ENCODE measurements at places on chromosomes 13 and 19.
A peak's percentile ranks its signal among the peaks of the same experiment; 100 is the strongest.

DNA sequence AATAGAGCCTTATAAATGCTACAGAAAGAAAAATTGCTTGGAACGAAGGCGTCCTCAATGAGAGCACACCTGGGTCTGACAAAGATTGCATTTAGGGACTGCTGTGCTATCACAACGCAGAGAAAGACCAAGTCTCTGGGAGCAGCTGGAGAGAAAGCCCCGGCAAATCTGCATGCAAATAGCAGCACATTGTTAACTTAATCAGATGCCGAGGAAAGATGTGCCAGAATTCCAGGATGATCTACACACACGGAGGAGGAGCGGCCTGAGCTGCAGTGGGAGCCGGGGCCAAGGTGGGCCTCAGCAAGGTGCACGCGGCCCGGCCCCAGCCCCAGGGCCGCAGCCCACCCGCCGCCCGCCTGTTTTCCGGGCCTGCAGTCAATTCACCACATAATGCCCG, 1.4 kb downstream of the ZNF536 start:
- H3K4me1 ChIP-seq = peaks cover 5% of the 10 kb centered on the region
- H3K27me3 ChIP-seq = peaks cover 5% of the 10 kb centered on the region
- no peaks in the 10 kb centered on the region for H3K36me3 ChIP-seq
- no peak for DNase-seq

GRCh38 chr19:45450012-45450333, 17.8 kb upstream of the FOSB start:
- H3K4me3 ChIP-seq = peak overlapping the region; percentile 36
- no peak for DNase-seq
- H3K36me3 ChIP-seq = no peaks in the 10 kb centered on the region
- peak overlapping the region; percentile 72 for H3K27ac ChIP-seq

DNA sequence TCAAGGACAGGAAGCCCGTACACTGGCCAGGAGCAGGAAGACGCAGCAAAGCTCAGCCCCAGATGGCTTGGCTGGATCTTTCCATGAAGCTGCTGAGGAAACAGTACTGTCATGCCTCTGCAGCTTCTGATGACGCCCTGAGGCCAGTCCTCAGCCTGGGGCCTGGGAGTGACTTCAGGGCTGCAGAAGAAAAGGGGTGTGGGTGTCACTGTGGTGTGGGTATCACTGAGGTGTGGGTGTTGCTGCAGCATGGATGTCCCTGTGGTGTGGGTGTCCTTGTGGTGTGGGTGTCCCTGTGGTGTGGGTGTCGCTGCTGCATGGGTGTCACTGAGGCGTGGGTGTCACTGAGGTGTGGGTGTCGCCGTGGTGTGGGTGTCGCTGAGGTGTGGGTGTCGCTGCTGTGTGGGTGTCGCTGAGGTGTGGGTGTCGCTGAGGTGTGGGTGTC, 12.0 kb upstream of the GAS6 start:
- no peak overlapping the region for H3K4me3 ChIP-seq
- no peak overlapping the region for H3K27ac ChIP-seq
- no peak for DNase-seq
- H3K4me1 ChIP-seq = no peaks in the 10 kb centered on the region
- H3K27me3 ChIP-seq = no peaks in the 10 kb centered on the region
- no peaks in the 10 kb centered on the region for H3K36me3 ChIP-seq

DNA sequence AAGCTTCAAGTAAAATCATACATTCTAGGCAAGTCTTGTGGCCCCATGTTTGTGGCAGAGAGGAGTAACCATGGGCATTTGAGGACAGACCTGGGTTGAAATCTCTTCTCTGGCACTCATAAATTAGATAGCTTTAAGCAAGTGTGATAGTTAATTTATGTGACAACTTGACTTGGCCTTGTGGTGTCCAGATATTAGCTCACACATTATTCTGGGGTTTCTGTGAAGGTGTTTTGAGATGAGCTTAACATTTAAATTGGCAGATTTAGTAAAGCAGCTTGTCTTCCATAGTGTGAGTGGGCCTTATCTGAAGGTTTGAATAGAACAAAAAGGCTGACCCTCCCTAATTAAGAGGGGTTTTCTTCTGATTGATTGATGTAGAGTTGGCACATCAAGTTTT, 161.4 kb upstream of the SPRY2 start:
- H3K4me3 ChIP-seq = no peak overlapping the region
- no peak overlapping the region for H3K27ac ChIP-seq
- H3K36me3 ChIP-seq = no peaks in the 10 kb centered on the region
- H3K27me3 ChIP-seq = no peaks in the 10 kb centered on the region

- H3K27me3 ChIP-seq = no peaks in the 10 kb centered on the region
- H3K27ac ChIP-seq = no peak overlapping the region
- H3K36me3 ChIP-seq = no peaks in the 10 kb centered on the region
- DNase-seq = no peak
- no peaks in the 10 kb centered on the region for H3K4me1 ChIP-seq
- H3K4me3 ChIP-seq = no peak overlapping the region
Measured at GRCh38 chr19:19547674-19548336, 9.7 kb downstream of the CILP2 start.

DNA sequence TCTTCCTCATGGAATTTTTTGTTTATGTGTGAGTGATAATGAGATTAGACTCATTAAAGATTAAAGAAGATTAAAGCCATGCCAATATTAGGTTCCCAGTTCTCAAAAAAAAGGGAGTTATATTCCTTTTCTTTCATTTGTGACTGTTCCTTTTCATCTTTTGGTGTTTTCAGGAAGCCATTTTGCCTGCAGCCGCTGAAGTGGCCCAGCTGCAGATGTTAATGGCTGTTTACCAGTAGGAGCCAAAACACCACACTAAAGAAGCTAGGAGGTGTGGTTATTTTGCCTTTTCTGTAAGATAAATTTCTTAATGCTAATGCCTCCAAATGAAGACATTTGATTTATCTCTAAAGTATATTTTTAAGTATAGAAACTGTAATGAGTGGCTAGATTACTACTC, 36.3 kb downstream of the ITGBL1 start:
- H3K4me1 ChIP-seq = no peaks in the 10 kb centered on the region
- H3K27me3 ChIP-seq = no peaks in the 10 kb centered on the region
- no peak overlapping the region for H3K4me3 ChIP-seq
- H3K27ac ChIP-seq = no peak overlapping the region
- DNase-seq = no peak
- H3K36me3 ChIP-seq = no peaks in the 10 kb centered on the region

DNA sequence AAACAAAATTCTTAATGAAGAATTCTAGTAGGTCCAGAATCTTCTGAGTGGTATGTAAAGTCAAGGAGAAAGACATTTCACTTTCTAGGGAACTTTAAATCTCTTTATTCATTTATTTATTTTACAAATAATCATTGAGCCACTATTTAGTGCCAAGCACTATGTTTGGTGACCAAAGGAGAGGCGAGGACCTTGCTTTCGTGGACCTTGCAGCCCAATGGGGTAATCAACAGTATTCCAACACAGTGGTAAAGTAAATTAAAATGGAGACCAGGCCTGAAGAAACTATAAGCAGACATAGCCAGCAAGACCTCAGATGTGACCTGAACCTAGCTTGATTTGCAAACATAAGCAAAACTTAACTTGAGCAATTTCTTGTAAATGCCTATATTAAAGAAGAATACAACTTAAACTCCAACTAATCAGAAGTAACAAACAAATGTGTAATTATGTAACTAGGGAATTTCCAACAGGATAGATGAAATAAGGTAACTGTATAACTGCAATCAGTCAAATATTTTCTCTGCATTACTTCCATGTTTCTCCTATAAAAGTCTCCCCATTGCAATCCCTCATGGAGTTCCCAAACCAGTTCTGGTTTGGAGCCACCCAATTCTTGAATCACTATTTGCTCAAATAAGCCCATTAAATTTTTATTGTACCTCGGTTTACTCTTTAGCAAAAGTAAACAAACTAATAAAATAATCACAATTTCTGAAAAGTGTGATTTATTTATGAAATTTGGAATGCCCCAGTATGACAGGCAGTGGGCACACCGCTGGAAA, 67.6 kb downstream of the MBNL2 start:
- H3K27me3 ChIP-seq = no peaks in the 10 kb centered on the region
- H3K27ac ChIP-seq = no peak overlapping the region
- H3K36me3 ChIP-seq = no peaks in the 10 kb centered on the region
- H3K4me1 ChIP-seq = no peaks in the 10 kb centered on the region
- no peak for DNase-seq
- H3K4me3 ChIP-seq = no peak overlapping the region

GRCh38 chr19:47343194-47343802, 5.8 kb upstream of the DHX34 start:
- H3K4me3 ChIP-seq = no peak overlapping the region
- no peak overlapping the region for H3K27ac ChIP-seq
- no peak for DNase-seq
- H3K36me3 ChIP-seq = no peaks in the 10 kb centered on the region

DNA sequence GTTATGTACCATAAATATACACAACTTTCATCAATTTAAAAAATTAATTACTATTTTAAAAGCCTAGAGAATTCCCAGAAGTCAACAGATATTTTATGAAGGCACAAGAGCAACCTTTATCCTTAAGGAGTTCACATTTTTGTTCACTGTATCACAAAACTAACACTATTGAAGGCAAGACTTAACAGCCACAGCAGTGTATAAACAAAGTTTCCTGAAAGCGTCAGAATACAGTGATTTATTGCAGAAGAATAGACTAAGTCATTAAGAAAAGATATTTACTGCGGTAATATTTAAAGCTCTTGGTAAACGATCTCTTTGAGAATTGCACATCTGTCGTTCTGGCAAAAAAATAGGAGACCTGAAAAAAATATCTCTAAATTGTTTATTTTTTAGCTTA, 419.3 kb upstream of the NBEA start:
- H3K27ac ChIP-seq = no peak overlapping the region
- DNase-seq = no peak
- H3K27me3 ChIP-seq = no peaks in the 10 kb centered on the region
- H3K36me3 ChIP-seq = no peaks in the 10 kb centered on the region
- H3K4me1 ChIP-seq = no peaks in the 10 kb centered on the region

GRCh38 chr19:14694641-14695266, 4.9 kb downstream of the ZNF333 start:
- H3K4me3 ChIP-seq = no peak overlapping the region
- H3K36me3 ChIP-seq = no peaks in the 10 kb centered on the region
- no peak overlapping the region for H3K27ac ChIP-seq
- DNase-seq = no peak

- no peak overlapping the region for H3K27ac ChIP-seq
- DNase-seq = no peak
Measured at GRCh38 chr19:19205416-19206410, 2.5 kb upstream of the NR2C2AP start.

- H3K27me3 ChIP-seq = no peaks in the 10 kb centered on the region
- no peak for DNase-seq
- H3K4me3 ChIP-seq = no peak overlapping the region
- H3K27ac ChIP-seq = no peak overlapping the region
- H3K36me3 ChIP-seq = no peaks in the 10 kb centered on the region
Measured at GRCh38 chr13:45007225-45007624, 17.9 kb downstream of the GPALPP1 start.

DNA sequence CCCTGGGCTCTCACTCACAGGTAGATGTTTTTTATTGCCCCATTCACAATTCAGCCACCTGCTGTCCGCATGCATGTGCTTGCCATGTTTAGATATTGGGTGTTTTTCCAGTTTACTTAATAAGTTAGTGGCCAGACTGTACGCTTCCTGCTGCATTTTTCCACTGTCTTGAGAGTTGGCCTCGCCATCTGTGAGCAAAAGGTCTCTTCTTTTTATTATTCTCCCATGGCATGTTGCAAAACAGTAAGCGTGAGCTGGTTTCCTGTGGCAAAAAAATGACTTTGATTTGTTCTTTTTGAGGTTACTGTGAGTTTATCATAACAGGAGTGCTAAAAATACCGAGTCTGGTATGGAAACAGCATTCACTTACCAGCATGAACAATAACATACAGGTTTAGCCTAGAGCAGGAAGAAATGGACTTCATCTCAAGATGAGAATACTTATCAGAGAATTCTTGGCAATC, 46.0 kb downstream of the SAE1 start:
- H3K27ac ChIP-seq = no peak overlapping the region
- H3K4me3 ChIP-seq = no peak overlapping the region
- H3K4me1 ChIP-seq = peaks cover 22% of the 10 kb centered on the region
- H3K27me3 ChIP-seq = no peaks in the 10 kb centered on the region
- DNase-seq = no peak

GRCh38 chr13:106262886-106263285, 272.6 kb downstream of the EFNB2 start:
- DNase-seq = no peak
- no peaks in the 10 kb centered on the region for H3K36me3 ChIP-seq
- H3K27ac ChIP-seq = no peak overlapping the region

GRCh38 chr19:34172661-34173192, 423 bp downstream of the LSM14A start:
- H3K4me3 ChIP-seq = peak overlapping the region; percentile 79
- H3K27me3 ChIP-seq = no peaks in the 10 kb centered on the region
- H3K4me1 ChIP-seq = peaks cover 48% of the 10 kb centered on the region
- H3K36me3 ChIP-seq = no peaks in the 10 kb centered on the region
- H3K27ac ChIP-seq = peak overlapping the region; percentile 99
- peak; percentile 21 for DNase-seq

DNA sequence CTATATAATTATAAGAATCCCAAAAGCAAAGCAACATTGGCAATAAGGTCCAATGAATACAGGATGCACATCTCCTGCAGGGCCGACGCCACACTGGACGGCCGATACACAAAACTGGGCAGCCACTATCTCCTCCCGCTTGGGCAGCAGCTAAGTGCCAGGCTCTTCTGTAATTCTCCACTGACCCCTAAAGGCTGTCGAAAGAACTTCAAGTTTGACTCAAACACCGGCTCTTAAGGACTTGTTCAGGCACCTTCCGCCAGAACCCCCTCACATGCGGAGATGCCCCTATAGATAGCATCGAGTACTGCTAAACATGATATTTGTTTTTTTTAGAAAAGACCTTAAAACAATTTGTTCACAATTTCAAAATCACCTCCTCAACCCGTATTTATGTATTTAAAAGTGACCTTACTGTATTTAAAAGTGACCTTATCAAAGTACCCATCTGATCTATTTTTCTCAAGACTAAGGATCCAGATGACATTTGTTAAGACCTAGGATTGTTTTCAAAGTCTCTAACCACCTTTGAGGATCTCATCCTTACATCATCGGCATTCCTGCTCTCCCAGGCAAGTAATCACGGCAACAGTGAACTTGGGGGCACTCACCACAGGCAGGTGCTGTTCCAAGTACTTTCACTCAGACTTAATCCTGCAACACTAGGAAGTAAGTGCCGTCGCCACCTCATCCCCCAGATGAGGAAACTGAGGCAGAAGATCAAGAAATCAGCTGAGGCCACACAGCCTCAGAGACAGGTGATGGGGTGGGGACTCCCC, 77.8 kb downstream of the TUBGCP3 start:
- H3K27ac ChIP-seq = no peak overlapping the region
- H3K4me1 ChIP-seq = no peaks in the 10 kb centered on the region
- no peak for DNase-seq
- H3K36me3 ChIP-seq = peaks cover 74% of the 10 kb centered on the region
- H3K4me3 ChIP-seq = no peak overlapping the region
